ENCODE measurements at places on chromosomes 4 and X.

DNA sequence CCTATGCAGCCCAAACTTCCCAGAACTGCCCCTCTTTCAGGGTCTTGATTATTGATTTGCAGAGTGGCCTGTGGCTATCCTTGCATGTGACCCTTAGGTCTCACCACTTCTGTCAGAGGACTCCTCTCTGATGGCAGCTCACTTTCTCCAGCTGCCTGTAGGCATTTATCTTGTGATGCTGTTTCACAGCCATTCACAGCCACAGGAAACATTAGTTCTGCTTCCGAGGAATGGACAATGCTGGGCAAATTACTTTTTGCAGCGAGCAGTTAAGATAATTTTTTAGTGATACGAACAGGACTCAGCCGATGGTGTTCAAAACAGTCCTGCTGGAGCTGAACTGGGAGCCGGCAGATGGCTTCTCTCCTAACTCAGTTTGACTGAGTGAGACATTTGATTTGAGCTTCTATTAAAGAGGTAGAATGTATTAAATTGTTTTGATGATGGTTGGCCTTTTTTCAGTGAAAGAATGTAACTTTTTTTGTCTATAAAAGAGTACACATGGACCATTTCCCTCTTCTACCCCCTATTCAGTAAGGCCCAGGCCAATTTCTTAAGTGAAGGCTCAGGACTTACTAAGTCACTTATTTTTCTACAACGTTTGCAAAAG lies 58.4 kb upstream of the TMEM150C start:
- DNase-seq, result no peak

DNA sequence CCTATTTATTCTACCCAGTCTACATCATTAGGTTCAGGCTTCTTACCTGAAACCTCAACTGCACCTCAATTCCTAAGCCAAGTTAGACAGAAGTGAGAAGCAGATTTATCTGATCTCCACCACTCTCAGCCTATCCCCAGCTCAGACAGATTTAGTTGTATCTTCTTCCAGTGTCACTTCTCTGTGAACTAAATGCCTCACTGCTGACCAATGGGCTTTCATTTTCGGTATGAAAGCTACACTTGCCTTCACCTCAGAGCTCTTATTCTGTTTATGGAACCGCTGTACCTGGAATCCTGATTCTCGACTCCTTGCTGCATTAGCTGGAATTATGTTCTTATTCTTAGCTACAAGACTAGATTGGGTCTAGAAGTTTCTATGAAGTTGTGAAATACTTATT lies 833.2 kb downstream of the CCSER1 start:
- no peak for DNase-seq

DNA sequence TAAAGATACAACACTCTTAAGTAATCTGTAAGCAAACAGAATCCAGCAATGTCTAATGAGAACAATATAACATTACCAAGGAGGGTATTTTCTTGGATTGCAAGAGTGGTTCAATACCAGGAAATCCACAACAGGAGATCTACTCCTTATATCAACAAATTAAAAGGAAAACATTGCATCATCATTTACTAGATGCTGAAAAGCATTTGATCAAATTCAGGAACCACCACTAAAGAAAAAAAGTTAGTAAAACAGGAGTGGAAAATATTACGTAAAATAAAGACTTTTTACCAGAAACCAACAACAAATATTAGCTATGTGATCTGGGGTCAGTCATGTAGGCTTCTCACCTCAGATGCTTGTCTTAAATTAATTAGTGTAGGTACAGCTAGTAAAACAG lies 66.8 kb upstream of the MAB21L2 start:
- DNase-seq, result no peak

- no peak for DNase-seq
These were observed 1415.6 kb upstream of the PCDH7 start for GRCh38 chr4:29304595-29304994.

DNA sequence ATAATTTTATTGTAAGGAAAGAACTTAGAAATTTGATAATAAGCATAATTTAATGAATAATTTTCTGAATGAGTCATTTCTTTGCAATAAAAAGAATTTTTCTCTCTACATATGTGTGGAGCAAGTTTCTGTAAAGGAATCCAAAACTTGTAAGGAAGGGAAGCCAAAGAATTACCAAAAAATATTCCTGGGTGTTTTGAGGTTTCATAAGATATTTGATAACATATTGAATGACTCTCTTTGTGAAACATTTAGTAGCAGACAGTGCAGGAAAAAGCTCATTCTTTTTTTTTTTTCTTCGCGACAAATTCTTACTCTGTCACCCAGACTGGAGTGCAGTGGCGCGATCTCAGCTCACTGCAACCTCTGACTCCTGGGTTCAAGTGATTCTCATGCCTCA lies 469.0 kb upstream of the MAGEB2 start:
- no peak for DNase-seq

GRCh38 chr4:48078862-48079655 lies 55.0 kb downstream of the TXK start:
- no peak for DNase-seq

GRCh38 chrX:13485167-13485566 lies 84.2 kb upstream of the EGFL6 start:
- no peak for DNase-seq

DNA sequence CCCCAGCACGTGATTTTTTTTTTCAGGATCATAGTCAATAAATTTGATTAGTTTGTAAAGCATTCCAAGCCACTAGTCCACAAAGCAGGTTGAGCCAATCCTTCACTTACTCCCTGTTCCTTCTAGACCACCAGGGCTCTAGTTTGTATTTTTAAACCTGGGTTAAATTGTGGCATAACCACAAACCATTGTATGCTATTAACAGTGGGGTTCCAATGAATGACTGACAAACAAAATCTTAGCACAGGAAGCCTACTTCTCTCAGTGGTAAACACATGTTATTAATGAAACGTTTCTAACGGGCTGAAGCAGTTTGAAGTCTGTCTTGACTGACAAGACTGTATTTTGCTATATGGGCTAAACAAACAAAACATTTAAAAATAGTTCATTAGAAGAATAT lies 48.6 kb upstream of the GYPA start:
- no peak for DNase-seq

- no peak for DNase-seq
These were observed 173.1 kb upstream of the PITX2 start for GRCh38 chr4:110795971-110796370.

GRCh38 chr4:38620527-38621027 lies 43.4 kb upstream of the KLF3 start:
- no peak for DNase-seq

DNA sequence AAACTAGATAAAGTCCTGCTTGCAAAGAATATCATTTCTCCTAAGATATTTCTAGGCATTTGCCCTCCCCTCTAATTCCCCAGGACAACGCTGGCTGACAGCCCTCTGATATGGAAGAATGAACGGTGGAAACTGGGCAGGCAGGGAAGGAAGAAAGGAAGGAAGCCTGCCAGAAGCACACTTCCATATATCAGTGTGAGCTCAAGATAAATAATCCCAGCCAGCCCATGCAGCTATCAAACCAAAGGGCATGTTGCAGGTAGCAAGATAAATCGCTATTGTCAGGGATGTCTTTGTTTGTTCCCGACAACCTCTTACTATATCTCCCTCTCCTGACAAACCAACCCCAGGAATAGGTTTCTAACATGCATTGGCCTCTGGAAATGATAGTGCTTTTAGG lies 412.8 kb downstream of the HNRNPD start:
- no peak for DNase-seq

GRCh38 chr4:183871581-183871980 lies 33.5 kb upstream of the STOX2 start:
- DNase-seq, result no peak

DNA sequence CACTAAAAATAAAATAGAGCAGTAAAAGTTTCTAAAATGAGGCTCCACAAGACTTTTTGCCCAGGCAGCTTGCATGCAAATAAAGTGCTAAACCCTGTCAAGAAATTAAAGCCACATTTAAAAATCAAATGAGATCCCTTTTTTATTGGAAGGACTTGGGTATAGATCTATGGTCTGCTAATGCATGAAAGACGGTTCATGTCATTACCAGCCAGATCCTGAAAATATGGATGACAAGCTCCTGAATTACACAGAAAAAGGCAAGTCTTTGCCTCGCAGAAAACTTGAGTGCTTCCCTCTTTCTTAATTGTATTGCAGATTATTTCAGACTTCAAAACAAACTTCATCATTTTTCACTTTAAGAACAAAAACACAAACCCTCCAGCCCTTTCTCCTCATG lies 169.6 kb downstream of the LDB2 start:
- no peak for DNase-seq

- no peak for DNase-seq
These were observed 80.8 kb downstream of the SLC7A11 start for GRCh38 chr4:138161351-138161750.

- no peak for DNase-seq
These were observed at the start of gene NXF3 for GRCh38 chrX:103092942-103093341. Gene NXF3, minus strand, starts transcription at chrX:103093143. Its CDS starts 120 bp downstream, at chrX:103093023.

DNA sequence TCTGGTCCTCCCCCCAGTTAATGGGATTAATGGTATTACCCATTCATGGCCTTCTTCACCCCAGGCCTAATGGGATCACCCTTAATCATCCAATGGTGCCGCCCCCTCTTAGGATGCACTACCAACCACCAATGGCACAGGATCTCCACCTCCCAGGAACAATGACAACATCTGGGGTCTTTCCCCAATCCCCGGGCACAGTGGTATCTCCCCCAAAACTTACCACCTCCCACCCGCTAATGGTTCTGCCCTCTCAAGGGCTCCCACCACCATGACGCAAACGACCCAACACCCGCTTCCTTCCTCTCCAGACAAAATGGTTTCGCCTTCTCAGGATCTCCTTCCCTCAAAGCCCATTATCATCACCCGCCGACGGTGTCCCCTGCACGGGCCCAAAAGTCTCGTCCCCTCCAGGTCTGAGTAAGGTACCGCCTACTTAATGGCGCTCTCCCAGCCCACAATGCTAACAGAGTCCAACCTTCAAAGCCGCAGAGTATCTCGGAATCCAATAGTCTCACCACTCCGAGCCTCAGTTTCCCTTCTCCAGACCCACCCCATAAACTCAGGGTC lies 458 bp downstream of the GRIPAP1 start:
- no peak for DNase-seq

- no peak for DNase-seq
These were observed 8.7 kb upstream of the SLC25A4 start for GRCh38 chr4:185134307-185134869.

DNA sequence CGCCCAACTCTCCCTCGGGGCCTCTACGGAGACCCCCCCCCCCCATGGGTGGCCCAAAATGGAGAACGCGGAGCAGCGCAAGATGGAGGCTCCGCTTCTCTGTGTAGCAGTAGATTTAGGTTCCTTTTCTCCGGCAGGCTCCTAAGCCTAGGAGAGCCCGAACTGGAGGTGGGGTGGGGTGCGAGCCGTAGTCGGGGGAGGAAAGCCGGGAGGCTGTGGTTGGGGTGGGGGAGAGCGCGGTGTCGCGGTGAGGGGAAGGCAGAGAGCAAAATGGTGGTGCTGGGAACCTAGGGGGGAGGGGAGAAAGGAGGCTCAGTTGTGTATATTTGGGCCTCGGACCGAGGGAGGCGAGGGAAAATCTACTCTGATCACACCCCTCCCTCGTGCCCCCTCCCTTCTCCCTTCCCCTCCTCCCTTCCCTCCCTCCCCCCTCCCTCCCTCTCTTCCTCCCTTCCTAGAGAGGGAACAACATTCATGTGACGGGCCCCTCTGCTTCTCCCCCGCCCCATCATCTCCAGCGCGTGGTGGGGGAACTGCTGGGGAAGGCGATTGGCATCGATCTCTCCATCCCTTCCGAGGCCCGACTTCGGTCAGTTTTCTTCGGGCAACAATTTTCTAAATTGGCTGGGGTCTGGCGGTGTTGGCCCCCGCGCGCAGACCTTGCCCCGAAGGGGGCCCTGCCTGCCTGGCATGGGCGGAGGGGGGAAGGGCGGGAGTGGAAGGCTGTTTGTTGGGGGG lies at the start of gene STAG2:
STAG2 (plus strand) TSS at position 439 of the 738 bp plus-strand sequence. CDS start 60,922 bp downstream, outside the sequence.
- peak; percentile 2 for DNase-seq

DNA sequence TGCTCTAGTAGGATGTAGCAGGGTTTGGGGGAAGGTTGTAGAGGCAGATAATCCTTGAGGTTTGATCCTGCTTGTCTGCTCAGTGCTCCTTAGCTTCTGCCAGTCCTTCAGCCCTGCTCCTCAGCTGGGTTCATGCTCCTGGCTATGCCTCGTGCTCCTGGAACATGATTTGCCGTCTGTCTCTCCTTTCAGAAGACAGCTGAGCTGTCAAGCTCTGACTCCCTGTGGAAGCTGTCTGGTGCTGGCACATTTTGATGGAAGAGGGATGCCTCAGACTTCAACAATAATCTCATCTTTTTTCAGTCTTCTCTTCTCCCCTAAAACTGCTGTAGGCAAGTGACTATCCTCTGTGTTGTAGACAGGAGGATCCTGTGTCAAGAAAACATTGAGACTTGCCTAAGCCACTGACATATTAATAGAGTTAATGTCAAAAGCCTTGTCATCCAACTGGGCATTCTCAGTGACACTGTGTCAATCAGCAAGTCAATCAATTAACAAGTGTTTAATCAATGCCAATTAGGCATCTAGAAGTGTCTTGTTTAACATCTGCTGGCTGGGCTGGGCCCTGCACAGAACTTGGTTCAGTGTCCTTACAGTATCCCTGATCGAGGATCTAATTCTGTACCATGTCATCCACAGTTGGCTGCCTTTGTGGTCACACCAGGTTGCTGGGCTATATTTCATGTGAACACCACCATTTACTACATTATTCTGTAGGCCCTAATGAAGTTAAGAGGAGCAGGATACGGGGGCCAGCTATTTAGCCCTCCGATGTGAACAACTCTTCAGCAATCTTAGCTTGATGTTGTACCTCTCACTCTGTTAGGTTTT lies 96.7 kb downstream of the SYNPO2 start:
- no peak for DNase-seq

DNA sequence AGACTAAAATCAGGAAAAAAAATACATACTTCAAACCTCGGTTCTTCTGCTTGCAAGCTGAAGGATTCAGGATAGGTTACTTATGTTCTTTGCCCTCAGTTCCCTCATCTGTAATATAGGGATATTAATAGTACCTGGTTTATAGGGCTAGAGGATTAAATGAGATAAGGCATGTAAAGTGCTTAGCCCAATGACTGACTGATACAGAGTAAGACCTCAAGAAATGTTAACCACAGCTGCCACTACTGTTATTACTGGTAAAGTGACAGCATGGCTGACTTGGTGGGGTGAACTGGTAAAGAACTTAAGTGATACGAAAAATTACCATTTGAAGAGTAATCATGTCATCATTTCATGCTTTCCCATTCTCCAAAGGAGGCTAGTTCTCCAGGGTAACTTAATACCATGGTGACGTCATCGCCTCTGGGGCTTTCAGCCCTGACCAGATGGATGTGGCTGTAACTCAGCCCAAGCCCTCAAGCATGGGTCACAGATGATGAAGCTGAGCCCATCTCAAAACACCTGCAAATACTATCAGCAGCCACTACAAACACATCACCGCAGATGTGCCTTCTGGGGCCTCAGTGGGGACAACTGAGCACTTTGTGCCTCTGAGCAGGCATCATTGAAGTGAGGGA lies 44.5 kb upstream of the SCML1 start:
- no peak for DNase-seq

DNA sequence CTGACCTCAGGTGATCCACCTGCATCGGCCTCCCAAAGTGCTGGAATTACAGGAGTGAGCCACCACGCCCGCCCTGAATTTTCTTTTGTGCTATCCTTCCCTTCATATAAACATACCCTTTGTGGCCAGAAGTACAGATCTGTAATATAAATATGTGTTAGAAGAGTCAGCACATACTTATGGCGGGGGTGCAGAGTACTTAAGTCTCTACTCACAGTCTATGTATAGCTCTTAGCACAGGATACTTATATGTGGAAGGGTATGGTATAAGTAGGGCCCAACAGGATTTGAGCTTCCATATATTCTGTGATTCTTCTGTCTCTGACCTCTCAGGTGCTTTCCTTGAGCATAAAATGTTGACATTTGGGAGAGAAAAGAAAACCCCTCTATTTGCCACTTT lies 18.2 kb downstream of the CXorf58 start:
- no peak for DNase-seq

- no peak for DNase-seq
These were observed 54.8 kb upstream of the ZMAT1 start for GRCh38 chrX:101986586-101986985.
